Left renal cortex interstitium (tissue), 4 donors: ENCODE measurements at places on chromosomes 11 and 22. TPM values are rescaled to one million over a fixed set of nuclear protein-coding genes. Genes with fewer than 3 reads are reported as not detected.

- no peak for DNase-seq
Observed at GRCh38 chr22:39123751-39124581, 26.9 kb downstream of the APOBEC3H start.

DNA sequence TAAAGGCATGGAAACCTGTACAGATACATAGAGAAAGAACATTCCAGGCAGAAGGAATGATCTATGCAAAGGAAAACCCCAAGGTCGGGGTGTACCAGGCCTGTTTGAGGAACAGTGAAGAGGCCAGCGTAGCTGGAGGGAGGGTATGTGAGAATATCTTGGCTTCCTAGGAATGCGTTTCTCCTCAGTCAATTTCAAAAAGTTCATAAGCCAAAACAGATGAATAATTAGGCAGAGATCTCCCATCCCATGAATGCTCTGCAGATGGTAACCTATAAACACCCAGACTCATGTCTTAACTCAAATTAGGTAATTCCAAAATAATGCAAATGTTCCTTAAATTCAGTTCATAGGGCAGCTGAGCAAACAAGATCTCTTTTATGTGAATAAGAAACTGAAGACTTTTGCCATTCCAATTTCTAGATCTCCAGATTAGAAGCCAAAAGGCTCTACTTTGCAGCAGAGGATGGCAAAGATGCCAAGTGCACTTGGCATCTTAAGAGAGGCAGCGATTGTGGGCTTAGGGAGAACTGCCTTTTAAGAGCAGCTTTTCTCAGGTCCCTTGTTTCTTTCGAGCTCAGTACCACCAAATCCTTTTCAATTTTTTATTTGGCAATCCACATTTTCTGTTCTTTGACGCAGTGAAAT is 13.2 kb downstream of the FAM118B start:
- DNase-seq = no peak

GRCh38 chr22:47043835-47044721 is 281.6 kb downstream of the TBC1D22A start:
- DNase-seq = peak; percentile 63

GRCh38 chr11:96324912-96325311 is 18.1 kb downstream of the MAML2 start:
- DNase-seq = no peak

- DNase-seq = no peak
Observed at GRCh38 chr11:102414559-102414958, 38.0 kb downstream of the TMEM123 start.

DNA sequence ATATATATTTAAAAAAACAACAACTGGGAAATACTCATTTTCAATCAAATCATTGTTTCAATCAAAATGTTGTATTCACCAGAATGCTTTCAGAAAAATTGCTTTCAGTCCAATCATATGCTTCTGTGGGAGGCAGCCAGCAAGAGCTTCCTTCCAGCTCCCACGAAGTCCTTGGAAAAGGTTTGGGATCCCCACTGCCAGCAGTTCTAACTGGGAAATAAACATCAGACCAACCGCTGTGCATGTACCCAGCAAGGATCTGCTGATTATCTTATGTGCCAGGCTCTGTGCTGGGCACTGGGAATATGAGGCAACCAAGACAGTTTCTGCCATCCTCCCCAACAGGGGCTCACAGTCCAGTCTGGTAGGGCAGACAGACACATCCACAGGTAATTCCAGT is 10.8 kb downstream of the RPS13 start:
- no peak for DNase-seq

DNA sequence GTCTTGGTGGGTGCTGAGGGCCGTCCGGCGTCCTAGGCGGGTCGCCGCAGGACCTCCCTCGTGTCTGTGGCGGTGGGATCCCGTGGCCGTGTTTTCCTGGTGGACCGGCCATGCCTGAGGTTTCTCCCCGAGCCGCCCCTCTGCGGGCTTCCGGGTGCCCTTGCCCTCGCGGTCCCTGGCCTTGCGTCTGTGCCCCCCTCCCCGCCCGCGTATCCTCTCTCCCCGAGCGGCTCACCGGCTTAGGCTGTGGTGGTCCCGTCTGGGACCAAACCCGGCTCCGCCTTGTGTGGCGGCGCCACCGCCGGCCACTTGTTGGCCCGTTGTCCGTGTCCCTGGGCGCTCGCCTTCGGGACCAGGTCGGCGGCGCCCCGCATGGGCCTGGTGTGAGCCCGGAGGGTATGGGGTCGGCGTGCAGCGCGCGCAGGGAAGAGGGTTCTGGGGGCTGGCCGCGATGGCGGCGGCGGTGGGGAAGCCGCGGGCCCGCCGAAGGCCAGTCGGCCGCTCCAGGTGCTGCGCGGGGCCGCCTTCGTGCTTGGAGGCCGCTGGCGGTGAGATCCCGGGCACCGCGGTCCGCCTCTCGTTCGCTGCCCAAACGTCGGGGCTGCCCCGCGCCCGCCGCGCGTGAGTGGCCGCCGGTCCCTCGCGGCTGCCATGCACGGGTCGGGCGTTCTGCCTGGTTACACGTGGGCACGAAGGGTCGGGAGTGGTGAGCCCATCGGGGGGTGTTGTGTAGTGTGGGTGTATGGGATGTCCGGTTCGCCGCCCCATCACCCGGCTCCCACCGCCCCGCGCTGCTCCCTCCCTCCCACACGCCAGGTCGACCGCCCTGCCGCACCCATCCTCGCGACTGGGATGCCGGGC is 3899.1 kb upstream of the OR11H1 start:
- no peak for DNase-seq

DNA sequence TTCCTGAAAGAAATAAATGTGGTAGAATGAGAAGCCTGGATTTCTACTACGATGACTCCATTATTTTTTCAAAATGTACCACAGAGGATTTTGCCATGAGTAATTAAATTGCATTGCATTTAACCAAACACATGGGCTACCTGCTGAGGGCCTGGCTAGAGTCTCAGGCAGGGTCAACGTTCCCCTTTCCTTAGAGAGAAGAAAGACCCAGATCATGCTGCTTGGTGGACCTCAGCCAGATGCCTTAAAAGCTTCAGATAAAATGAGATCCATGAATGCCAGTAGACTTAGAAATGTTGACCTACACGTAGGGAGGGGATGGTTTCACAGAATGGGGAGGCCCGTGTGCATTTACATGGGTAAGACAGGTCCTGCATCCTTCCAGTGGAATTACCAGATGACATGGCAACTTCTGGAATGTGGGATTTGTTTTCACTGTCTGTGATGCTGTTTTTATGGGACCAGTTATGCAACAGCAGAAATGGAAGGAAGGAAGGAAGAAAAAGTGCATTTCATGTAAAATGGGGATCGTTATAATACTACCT is 1069.4 kb downstream of the NTM start:
- DNase-seq = no peak

DNA sequence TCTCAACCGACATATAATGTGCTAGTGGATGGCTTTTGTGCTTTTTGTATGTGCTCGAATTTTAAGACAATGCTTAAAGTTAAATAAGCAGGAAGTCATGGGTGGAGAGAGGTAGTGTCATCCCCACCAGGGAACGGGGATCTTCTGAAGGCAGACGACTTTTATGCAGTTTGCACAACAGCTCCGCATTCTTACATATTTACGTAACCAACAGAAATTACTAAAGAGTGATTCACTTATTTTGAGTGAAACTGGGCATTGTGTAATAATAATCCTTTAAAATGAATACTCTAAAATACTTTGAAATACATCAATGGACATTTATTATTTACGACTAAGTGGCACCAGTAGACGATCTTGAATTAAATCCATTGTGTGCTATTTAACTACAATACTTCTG is 305.1 kb downstream of the CNTN5 start:
- DNase-seq = no peak

GRCh38 chr11:77259641-77260040 is 41.8 kb downstream of the GDPD4 start:
- no peak for DNase-seq

- no peak for DNase-seq
Observed at GRCh38 chr11:64385945-64386704, 27.2 kb downstream of the RPS6KA4 start.

GRCh38 chr11:128695539-128696221 is 1.8 kb downstream of the FLI1 start:
- DNase-seq = no peak

DNA sequence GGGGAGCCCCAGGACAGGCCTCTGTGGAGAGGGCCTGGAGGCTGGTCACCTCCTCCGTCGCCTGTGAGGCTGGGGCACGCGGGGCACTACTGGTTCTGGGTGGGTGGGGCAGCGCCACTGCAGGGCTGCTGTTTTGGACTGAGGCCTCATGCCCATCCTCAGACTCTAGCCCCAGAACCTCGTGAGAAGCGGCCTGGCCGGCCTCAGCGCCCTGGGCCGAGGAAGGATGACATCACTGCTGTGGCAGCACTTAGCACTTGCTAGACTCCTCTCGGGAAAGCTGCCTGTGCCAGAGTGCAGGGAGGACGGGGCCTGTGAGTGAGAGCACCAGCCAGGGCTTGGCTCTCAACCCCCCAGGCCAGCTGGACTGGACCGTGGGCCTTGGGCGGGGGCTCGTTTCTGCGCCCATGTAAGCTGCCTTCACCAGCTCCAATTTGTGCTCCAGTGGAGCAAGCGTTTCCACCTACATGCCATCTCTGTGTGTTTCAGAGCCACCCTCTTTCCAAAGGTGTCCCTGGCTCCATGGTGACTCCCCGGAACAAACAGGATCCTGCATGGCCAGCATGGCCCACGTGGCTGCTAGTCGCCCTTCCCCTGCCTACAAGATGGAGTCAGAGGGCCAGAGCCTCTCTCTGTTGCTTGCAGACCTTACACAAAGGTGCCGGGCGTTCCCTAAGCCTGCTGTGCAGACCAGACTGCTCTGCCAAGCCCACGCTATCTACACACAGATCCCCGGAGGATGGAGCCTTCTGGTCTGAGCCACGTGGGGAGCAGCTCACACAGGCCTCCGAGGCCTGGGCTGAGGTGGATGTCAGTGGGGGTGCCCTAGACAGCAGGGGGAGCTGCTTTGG is 102.9 kb downstream of the CTTN start:
- no peak for DNase-seq

- DNase-seq = no peak
Observed at GRCh38 chr22:50260801-50261614, 475 bp downstream of the MAPK12 start.

BAIAP2L2 gene
- polyA plus RNA-seq = 4.9 TPM

RFPL2 gene
- polyA plus RNA-seq = 0.23 TPM

PANX2 gene
- 0.99 TPM for polyA plus RNA-seq

LGALS12 gene
- polyA plus RNA-seq = 0.29 TPM

FCHSD2 gene
- 43.2 TPM for polyA plus RNA-seq

CDC42BPG gene
- 8.1 TPM for polyA plus RNA-seq

C22orf31 gene
- polyA plus RNA-seq = 1.2 TPM
